ENCODE measurements at places on chromosomes 2 and 18.

GRCh38 chr2:185187421-185187820, 551.2 kb upstream of the FSIP2 start:
- no peak for DNase-seq

GRCh38 chr2:199457147-199458008, at the start of gene SATB2:
TSS of gene SATB2 (minus strand) at chr2:199457939. CDS start at chr2:199456037, 1,902 bp downstream.
- DNase-seq = no peak

GRCh38 chr2:16105669-16106281, 165.4 kb downstream of the MYCN start:
- DNase-seq = no peak

GRCh38 chr2:171741189-171741588, 53.9 kb downstream of the DYNC1I2 start:
- DNase-seq = no peak

DNA sequence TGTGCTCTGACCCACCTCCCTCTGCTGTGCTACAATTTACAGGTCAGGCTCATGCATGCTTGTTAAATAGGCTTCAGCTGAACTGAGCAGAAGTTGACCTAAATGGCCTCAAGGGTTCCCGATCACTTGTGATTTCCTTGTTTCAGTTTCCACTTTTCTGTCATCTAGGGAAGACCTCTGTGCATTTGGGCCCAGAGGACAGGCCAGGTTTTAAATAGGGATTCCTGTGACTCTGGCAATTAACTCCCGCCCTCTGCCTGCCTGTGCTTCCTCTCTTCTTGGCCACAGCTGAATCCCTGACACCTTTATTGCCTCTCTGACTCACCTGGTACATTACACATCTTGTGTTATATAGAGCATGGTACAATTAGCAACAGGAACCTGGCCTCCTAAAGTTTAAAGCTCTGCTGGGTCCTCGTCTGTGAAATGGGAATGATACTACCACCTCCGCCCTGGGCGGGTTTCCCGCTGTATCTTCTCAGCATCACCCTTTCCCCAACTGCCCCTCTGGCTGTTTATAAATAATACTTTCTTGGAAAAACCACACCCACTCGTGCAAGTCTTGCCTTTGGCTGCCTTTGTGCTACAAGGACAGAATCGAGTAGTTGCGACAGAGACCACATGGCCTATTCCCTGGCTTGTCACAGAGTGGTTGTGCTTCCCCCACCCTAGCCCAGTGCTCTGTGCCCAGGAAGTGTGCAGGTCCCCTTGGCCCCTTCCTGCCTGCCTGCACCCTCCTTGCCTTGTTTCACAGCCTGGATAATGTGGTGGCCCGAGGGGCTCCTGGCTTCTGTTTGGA, 7.9 kb downstream of the CABLES1 start:
- no peak for DNase-seq

- DNase-seq = peak; percentile 67
Observed at GRCh38 chr2:144513388-144514101, 6.4 kb downstream of the ZEB2 start.

- DNase-seq = no peak
Observed at GRCh38 chr2:118812552-118812951, 34.9 kb downstream of the EN1 start.

GRCh38 chr2:172219201-172219600, 116.5 kb upstream of the DLX2 start:
- no peak for DNase-seq

GRCh38 chr2:84971510-84972206, 697 bp downstream of the KCMF1 start:
- no peak for DNase-seq

- DNase-seq = peak; percentile 51
Observed at GRCh38 chr2:217338306-217338916, 478.5 kb upstream of the TNP1 start.

DNA sequence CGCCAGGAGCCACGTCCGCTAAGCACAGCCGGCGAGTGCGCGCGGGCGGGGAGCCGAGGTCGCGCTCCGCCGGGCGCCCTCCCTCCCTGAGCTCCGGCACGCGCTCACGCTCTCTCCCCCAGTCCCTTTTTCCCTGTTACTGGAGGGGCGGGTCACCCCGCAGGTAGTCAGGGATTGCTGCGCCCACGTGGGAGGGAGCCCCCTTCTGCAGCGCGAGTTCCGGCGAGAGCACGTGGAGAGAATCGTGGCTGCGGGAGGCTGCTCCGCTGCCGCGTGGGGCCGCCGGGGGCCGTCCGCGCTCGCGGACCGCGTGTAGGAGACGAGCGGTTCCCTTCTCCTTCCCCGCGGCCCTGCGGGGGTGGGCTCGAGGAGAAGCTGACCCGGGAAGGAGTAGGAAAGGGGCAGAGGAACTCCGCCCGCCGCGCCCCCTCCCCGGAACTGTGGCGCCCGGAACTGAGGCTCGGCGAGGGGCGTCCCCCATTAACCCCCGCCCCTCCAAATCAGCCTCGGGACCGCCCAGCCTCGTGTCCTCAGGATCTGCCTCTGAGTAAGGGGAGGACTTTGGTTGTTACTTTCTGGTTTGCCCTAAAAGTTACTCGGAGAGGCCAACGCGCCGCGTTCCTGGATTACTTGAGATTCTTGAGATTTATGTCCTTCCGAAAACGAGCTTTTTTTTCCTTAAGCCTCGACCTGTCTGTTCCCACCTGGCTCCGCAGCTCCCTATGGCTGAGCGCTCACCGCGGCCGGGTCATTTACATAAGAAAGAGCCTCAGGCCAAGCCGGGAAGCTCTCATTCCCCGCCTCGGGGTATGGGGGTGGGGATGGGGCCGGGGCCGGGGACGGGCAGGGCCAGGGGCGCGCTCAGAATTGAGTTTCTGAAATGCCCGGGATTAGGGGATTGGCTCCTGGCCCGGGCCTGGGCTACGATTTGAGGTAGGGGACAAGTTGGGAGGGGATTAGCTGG, 1.1 kb downstream of the HK2 start:
- DNase-seq = no peak

- no peak for DNase-seq
Observed at GRCh38 chr18:43596105-43596712, 318.9 kb upstream of the SYT4 start.

DNA sequence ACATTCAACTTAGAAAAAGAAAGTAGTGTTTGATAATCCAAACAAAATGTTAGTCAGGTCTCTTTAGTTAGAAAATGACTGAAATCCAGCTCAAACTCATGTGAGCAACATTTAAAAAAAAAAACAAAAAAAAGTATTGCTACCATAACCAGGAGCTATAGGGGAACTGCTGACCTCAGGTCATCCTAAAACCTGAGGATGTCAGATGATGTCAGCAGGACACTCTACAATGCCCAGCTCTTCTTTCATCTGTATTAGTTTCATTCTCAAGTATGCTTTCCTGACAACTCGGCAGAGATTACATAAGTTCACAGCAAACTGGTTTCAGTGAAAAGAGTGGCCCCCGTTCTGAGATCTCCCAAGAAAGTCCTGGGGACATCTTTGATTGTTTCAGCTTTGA, 4.2 kb upstream of the ESCO1 start:
- no peak for DNase-seq

- no peak for DNase-seq
Observed at GRCh38 chr18:13537022-13537780, 189.2 kb downstream of the FAM210A start.

GRCh38 chr2:105183555-105184323, 57.8 kb upstream of the GPR45 start:
- DNase-seq = no peak

DNA sequence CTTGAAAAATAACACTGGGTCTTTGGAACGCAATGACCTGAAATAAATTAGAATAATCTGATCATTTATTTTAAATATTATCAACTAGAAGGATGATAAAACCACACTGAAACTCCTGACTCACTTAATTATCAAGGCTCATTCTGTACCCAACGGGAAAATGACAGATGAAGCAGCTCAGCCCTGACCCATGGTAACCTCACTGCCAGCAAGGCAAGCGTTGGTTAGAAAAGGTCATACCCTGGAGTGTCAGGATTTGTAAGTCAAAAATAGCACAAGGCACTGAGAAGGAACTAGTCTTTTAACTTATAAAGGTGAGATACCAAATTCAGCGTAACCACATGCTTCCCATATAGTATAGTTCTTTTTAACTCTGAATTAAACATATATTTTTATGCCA, 277.5 kb downstream of the ETAA1 start:
- DNase-seq = no peak

GRCh38 chr18:55524353-55525073, 63.5 kb downstream of the TCF4 start:
- no peak for DNase-seq

DNA sequence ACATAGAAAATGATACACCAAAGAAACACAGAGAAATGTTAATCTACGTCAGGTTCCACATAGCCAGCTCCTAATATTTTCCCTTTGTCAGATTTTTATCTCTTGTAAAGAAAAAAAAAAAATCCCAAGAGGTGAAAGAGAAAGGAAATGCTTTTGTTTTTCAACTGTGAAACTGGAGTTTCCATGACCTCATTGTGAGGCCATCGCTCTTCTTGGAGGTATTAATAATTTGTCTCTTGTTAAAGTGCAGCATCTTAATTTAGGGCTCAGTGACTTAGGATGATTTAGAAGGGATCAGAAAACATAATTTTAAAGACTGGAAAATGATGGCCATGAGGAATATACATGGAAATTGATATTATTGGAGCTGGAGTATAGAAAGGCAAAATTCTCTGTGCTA, 21.7 kb downstream of the ARHGAP28 start:
- no peak for DNase-seq

DNA sequence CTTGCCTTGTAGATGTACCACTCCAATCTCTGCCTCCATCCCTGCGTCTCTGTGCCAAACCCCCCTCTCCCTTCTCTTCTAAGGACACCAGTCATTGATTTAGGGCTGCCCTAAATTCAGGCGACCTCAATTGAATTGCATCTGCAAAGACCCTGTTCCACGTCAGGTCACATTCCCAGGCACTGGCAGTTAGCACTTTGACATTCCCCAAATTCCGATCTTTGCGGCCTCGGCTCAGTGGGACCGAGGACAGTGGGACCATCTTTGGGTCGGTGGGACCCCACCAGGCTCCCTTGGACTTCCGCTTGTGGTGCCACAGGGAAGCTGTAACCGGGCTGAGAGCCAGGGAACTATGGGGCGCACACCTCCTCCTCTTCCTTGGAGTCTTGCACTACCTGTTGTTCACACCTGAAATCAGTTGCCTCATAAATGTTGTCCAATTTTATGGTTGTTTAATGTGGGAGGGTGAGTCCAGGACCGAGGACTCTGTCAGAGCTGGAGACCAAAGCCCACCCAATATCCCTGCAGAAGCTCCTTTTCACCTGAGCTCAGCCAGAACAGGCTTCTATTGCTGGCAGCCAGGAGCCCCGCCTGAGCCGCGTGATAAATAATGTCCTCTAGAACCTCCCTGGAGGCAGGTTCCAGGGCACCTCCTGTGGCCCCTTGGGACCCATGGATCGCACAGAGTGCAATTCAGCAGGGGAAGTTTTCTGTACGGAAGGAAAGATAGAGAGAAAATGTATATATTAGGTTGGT, 271.6 kb downstream of the EIPR1 start:
- no peak for DNase-seq

GRCh38 chr2:204950695-204951346, 405.5 kb downstream of the PARD3B start:
- DNase-seq = peak; percentile 41

GRCh38 chr2:176960736-176961520, 251.7 kb upstream of the HNRNPA3 start:
- DNase-seq = no peak

DNA sequence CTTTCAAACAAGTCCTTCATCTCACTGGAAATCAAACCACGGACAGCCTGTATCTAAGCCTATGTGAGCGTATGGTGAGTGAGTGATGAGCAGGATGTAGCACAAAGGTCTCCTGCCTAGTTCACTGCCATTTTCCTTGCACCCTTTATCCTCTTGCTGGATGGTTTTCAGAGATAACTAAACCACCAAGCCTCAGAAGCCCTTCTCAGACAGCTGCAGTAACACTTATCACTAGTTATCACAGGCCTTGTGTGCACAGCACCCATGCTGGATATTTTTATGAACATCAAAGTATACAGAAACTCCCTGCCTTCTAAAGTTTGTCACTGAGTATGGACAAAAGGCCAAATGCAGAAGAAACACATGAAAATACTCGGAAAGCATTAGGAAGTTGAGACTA, 69.5 kb downstream of the C1D start:
- DNase-seq = no peak

DNA sequence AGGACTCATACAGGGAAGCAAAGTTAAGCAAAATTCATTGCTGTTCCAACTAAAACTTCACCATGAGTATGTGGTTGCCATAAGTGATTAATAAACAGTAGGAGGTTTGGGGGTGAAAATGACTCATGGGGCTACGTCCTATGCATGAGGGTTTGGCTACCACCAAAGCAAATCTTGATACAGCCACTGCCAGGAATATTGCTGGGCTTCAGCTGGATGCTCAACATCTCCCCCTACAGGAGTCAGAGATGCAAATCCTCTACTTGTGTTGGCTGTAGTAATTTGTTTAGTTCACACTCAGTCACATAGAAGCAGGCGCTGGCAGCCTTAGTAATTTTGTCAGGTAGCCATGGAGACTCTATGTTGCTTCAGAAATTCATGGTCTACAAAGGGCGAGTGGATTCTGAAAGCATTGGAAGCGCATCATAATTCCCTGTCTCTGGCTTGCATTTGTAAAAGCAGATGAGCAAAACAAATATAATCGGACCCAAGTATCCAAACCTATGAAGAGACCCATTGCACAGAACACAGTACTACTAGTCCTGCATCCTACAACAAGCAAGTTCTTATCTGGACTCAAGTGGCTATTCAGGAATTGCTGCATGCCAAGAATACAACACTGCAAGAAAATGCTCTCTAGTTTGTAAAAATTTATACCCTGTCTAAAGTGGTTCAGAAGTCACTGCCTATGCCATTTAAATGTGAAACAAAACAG, 76.0 kb downstream of the CD28 start:
- DNase-seq = peak; percentile 92

GRCh38 chr18:12023375-12023774, 42.1 kb downstream of the IMPA2 start:
- DNase-seq = no peak

Data from AG04449 (cell line).